Stimulated activated CD8-positive, alpha-beta memory T cell treated with anti-CD3 and anti-CD28 coated beads, Interleukin-15, amount 100 ng/mL, for 4 hours (primary cell): ENCODE measurements at places on chromosomes 2 and 18.

- no peak for DNase-seq
Observed at GRCh38 chr2:17752246-17752645, 1.4 kb downstream of the SMC6 start.

DNA sequence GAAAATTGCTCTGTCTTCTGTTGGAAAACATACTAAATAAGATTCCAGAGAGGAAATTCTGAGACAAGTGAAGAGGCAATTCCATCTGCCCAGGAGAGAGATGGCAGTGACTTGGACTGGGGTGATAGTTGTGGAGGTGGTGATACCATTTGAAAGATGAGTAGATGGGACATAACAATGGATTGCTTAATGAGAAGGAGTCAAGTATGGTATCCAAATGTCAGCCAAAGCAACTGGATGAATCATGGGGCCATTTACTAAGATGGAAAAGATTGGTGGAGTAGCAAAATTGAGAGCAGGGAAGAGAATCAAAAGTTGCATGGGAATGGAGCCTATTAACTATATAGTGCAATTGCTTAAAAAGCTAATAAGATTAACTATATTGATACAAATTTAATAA lies 222.1 kb downstream of the ETAA1 start:
- no peak for DNase-seq

- no peak for DNase-seq
Observed at GRCh38 chr18:48133671-48134251, 203.3 kb upstream of the SMAD2 start.

DNA sequence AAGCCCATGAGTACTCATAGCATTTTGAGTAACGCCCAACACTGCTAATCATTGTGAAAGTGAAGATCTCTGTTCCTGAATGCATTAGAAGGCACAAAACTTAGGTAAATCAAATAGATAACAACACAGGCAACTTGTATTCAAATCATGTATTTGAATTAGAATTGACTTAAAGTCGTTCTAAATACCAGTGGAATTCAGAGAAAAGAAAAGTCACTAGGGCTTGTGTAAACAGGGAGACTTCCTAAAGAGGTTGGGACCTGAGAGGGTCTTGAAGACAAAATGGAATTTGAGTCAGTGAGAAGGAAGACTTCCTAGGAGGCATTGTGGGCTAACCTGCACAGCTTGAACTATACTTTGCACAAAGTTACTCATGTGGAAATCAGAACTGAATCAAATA lies 127.2 kb downstream of the CTNNA2 start:
- no peak for DNase-seq

DNA sequence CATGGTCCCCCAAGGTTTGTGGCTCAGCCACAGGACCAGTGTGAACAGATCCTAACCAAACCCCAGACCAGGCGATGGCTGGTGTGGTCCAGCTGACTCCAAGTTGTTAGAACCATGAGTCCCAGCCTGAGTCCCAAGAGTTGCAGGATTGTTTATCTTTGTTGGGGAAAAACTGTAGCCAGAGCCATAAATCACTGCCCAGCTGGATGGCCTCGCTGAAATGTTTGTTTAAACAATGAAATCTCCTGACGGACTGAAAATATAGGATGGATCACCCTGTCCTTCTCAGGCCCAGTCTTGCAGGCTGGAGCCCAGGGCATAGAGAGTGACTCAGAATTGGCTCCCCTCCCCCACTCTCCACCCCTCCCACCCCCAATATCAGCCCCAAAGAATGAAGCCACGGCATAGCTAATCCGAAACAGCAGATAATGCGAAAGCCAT lies 36.4 kb downstream of the PKDCC start:
- no peak for DNase-seq

- DNase-seq = no peak
Observed at GRCh38 chr2:224440988-224441387, 39.1 kb upstream of the FAM124B start.

GRCh38 chr2:16716024-16716423 lies 50.4 kb upstream of the CYRIA start:
- DNase-seq = no peak

- DNase-seq = no peak
Observed at GRCh38 chr2:17719562-17720371, 33.8 kb downstream of the SMC6 start.

- no peak for DNase-seq
Observed at GRCh38 chr2:194100201-194100600, 1556.8 kb upstream of the SLC39A10 start.

DNA sequence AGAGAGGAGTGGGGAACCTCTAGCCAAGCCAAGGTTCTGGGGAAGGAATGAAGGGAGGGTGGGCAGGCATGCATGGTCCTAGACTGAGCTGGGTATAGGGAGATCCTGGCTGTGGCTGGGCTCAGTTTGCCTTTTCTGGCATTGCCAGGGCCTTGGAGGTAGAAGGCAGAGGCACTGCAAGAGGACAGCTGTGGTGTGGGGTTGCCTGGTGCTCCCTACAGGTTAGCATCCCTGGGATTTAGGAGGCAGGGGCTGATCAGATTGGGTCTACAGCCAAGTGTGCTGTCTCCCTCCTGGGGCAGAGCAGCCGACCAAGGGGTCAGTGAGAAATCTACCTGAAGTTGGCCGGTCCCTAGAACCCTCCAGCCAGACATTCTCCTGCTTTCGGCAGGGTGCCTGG lies 15.9 kb downstream of the ABCG8 start:
- DNase-seq = no peak

- DNase-seq = no peak
Observed at GRCh38 chr18:73614812-73615211, 532.8 kb downstream of the FBXO15 start.
